ENCODE measurements at places on chromosomes 5 and 9.

DNA sequence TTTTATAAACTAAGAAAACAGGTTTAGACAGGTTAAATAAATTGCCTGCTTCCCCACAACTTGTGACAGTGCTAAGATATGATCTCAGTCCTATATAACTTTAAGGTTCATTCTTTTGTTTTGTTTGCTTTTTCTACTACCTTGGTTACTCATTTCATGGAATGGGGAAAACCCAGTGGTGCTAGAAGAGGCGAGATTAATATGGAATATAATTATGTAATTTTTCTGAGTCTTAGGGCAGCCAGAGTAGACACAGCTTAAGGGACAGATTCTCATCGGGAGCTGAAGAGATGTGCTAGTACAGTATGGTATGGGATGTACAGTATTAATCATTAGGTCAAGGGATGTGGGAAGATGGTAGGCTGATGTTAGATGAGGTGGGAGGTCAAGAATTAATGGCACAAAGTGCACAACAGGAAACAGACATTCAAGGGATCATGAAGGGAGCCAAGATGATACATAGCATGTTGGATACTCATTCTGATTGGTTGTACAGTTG, 6.2 kb downstream of the TRIM32 start:
- no peak for DNase-seq

- no peak for DNase-seq
Measured at GRCh38 chr5:142680605-142681259, 5.2 kb downstream of the FGF1 start.

DNA sequence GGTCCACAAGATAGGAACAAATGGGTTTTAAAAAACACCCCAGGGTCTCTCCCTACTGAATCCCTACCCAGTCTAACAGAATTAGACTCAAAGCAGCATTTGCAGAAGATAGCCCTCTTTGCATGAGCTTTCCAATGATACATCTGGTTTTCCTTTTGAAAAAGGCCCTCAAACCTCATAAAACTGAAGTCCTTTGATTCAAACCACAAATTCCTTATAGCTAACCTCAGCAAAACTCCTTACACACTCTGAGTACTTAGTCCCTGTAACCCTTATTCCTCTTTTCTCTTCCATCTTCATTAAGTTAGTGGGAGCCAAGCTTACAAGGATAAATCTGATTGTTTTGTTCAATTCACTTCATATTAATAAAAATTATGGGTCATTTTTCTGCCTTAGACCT, 90.5 kb upstream of the TNC start:
- no peak for DNase-seq

DNA sequence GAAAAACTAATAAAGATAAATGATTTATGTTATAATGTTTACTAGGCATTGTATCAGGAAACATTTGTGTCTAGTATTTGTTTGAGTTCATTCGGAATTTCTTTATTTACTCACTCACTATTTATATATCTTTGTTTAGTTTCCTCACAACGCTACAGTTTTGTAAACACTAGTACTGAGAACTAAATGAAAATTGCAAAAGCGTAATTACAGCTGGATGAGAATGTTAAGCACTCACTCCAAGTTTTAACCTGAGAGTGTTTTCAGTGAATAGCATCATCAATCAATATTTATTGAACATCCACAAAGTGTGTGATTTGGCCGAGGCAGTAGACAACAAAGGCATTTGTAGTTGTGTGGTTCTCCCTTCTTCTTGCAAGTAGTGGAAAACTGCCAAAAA, 969.6 kb upstream of the DMAC1 start:
- no peak for DNase-seq

GRCh38 chr9:72213906-72214305, 64.7 kb downstream of the GDA start:
- DNase-seq, result no peak

DNA sequence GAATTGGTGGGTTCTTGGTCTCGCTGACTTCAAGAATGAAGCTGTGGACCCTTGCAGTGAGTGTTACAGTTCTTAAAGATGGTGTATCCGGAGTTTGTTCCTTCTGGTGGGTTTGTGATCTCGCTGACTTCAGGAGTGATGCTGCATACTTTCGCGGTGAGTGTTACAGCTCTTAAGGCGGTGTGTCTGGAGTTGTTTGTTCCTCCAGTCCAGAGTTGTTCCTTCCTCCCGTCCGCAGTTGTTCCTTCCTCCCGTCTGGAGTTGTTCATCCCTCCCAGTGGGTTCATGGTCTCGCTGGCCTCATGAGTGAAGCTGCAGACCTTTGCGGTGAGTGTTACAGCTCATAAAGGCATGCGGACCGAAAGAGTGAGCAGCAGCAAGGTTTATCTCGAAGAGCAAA, 159.6 kb upstream of the ADAMTSL1 start:
- no peak for DNase-seq

GRCh38 chr5:17216974-17217492, 398 bp upstream of the BASP1 start:
- peak; percentile 21 for DNase-seq

- DNase-seq, result no peak
Measured at GRCh38 chr5:128163991-128164390, 80.4 kb downstream of the SLC12A2 start.

DNA sequence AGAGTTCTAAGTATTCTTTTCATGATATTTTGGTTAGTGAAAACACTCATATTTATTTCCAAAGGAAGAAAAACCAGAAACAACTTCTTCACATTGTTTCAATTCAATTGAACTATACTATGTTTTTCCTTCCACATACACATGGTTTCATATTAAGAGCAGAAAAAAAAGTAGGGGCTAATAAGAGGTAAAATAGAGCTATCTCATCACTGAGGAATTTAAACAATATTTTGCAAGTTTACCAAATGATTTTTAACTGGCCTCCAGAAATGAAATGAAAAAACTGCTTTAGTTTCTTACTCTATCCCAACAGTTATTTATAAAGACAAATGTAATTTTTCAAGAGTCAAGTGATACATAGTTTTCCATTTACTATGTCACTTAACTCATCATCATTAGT, 233.5 kb downstream of the RFX3 start:
- DNase-seq, result no peak

GRCh38 chr9:100364013-100364412, 11.3 kb upstream of the TEX10 start:
- DNase-seq, result no peak

GRCh38 chr5:157545610-157546310, 29.8 kb downstream of the ADAM19 start:
- no peak for DNase-seq

DNA sequence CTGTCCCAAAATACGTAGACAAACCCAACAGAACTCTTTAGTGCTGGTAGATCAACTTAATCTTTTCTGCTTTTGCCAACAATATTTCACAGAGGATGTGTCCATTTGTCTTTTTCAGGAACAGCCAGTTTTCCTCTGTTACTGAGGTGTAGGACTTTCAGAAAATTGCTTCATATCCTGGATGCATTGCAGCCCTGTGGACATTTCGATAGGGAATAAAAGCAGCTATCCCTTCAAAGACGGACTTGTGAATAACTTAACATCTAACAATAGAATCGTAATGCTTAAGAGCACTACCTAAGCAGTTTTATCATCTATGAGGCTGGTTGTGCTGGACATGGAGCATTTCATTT, 59.7 kb downstream of the PCSK1 start:
- no peak for DNase-seq

DNA sequence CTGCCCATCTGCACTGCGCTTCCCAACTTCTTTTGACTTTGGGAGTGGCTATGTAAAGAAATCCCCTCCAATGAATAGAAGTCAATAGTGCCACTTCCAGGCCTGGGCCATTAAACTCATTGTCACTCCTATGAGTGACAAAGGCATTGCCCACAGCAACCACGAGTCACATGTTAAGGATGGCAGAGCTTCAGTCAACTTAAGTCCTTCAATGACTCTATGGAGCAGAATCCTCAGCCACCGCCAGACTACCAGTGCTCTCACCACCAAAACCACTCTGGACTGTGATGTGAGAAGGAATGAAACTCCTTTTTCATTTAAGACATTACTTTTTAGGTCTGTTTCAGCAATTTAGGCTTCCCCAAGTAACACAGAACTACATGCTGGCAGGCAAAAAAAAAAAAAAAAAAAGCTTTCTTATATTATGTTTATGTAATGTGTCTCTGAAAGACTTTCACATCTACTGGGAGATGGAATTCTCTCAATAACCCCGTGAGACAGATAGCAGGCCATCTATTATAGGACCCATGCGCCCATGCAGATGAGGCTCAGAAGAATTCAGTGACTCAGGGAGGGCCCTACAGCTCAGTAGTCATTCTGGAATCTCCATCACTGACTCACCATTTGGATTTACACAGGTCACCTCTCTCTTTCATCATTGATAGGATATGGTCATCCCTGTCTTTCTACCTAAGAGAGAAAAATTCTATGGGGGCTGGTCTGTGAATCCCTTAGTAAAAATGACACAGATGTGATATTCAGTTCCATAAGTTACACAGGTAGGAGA, 180.5 kb downstream of the CEMIP2 start:
- no peak for DNase-seq

GRCh38 chr5:86152988-86153560, 464.7 kb upstream of the COX7C start:
- DNase-seq, result peak; percentile 73

DNA sequence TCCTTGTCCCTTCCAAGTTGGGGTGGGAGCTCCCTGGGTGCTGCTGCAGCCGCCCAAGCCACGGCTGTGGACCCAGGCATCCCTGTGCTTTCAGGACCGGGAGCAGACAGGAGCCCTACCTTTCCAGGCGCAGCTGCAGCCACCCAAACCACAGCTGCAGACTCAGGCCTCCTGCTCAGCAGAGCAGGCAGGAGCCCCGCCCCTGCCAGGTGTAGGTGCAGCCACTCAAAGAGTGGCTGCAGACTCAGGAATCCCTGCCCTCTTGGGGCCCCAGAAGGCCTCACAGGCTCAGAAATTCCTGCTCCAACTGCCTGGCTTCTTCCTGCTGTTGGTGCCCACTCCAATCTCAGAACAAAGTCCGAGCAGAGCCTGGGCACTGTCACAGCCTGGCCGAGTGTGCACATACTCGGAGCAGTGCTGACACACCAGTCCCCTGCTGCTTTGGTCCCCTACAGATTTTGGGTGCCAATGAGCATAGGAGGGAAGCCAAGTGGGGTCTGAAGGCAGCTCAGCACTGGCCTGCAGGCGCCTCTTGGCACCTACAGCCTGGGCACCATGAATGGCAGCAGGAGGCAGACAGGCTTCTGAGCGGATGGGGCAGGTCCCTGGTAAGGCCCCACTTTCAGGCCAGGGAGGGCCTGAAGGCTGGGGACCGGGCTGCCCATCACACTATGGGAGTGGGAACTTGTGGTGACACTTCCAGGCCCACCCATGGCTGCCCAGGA, 6.0 kb upstream of the TESK1 start:
- DNase-seq, result no peak

DNA sequence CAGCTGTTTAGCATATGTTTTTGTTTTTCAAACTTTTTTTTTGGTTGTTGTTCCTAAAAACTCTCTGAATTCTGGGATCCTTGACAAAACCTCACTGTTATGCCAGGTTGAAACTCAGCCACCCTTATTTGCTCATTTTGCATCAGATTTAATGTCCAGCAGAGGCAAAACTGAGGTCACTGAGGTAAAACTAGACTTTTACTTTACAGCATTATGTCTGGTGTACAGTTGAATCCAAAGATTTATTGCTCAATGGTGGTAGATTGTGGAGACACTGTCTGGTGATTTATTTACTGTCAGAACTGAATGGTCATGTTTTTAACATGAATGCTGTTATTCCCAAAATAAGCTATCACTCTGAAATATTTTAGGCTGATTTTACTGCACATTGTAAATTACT, 87.9 kb downstream of the FBXL7 start:
- DNase-seq, result no peak

Data from cerebellar cortex (tissue), 1 donor.